ENCODE measurements at places on chromosomes 1 and 21. TPM values are rescaled to one million over a fixed set of nuclear protein-coding genes. Genes with fewer than 3 reads are reported as not detected.
A peak's percentile ranks its signal among the peaks of the same experiment; 100 is the strongest.

GRCh38 chr1:230925608-230926007, 53.1 kb downstream of the TTC13 start:
- H3K4me1 ChIP-seq = no peaks in the 10 kb centered on the region
- DNase-seq = no peak

GRCh38 chr1:174556392-174556791, 108.6 kb downstream of the GPR52 start:
- no peaks in the 10 kb centered on the region for H3K27me3 ChIP-seq
- no peak overlapping the region for H3K27ac ChIP-seq
- DNase-seq = no peak
- no peak overlapping the region for H3K4me3 ChIP-seq
- H3K36me3 ChIP-seq = no peaks in the 10 kb centered on the region
- no peaks in the 10 kb centered on the region for H3K4me1 ChIP-seq

DNA sequence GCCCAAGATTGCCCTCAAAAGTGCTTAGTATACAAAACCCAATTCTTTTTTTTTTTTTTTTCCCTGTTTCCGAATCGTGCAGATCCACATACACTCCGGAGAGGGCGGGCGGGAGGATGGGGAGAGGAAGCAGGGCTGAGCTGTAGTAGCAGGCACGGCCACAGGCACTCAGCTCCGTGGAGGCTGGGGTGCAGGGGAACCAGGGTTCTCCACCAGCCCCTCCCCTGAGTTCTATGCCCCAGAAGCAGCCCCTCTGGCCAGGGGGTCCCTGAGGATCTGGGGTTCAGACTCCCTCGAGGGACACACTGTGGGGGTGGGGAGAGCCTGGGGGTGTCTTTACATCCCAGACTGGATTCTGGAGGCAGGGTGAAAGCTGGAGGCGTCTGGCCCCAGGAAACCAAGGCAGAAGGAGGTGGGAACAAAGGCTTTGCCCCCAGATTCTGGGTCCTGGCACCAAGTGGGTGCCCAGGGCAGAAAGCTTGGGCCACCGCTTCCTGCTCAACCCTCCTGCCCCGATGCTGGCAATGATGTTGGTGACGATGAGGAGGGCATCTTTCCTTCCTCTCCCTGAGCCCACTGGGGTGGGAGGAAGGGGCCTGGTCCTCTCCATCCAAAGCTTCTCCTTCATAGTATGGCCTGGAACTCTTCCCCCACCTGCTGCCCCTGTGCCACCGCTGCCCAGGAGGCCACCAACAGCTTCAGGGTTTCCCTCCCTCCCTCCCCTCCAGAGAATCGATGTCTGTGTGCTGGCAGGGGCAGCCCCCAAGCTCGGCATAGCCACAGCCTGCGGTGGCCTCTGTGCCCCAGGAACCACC, 106.4 kb upstream of the TARDBP start:
- H3K4me3 ChIP-seq = no peak overlapping the region
- H3K4me1 ChIP-seq = peaks cover 4% of the 10 kb centered on the region
- no peak overlapping the region for H3K27ac ChIP-seq
- no peaks in the 10 kb centered on the region for H3K36me3 ChIP-seq

GRCh38 chr1:181317261-181317930, 165.9 kb upstream of the CACNA1E start:
- H3K27ac ChIP-seq = no peak overlapping the region
- peaks cover 54% of the 10 kb centered on the region for H3K27me3 ChIP-seq
- no peak overlapping the region for H3K4me3 ChIP-seq

DNA sequence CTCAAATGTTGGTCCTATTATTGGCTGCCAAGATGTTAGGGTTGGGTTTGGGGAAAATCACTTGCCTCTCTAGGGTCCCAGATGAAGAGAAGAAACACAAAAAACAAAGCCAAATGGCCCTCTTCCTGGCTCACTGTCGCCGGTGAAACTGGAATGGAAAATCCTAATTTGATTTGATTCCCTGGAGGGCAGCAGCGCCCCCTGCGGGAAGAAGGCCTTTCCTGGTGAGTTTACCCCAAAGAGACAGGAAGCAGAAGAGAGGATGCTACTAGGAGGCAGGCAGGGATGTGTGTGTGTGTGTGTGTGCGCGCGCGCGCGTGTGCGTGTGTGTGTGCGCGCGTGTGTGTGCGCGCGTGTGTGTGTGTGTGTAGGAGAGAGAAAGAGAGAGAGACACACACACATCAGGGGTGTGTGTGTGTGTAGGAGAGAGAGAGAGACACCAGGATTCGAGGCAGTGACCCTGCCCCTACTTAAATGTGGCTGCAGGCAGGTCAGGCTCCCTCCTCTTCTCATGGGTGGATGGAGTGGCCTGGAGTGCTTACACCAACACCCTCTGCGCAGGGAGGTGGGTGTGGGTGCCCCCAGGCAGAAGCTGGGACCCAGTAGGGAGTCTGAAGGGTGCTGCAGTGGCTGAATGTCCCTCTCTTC, 3.1 kb upstream of the SELENON start:
- no peak overlapping the region for H3K27ac ChIP-seq
- peak; percentile 97 for DNase-seq
- H3K4me1 ChIP-seq = peaks cover 27% of the 10 kb centered on the region
- H3K4me3 ChIP-seq = no peak overlapping the region

- H3K27me3 ChIP-seq = no peaks in the 10 kb centered on the region
- no peaks in the 10 kb centered on the region for H3K4me1 ChIP-seq
Measured at GRCh38 chr1:1755852-1756251, 22.4 kb downstream of the NADK start.

DNA sequence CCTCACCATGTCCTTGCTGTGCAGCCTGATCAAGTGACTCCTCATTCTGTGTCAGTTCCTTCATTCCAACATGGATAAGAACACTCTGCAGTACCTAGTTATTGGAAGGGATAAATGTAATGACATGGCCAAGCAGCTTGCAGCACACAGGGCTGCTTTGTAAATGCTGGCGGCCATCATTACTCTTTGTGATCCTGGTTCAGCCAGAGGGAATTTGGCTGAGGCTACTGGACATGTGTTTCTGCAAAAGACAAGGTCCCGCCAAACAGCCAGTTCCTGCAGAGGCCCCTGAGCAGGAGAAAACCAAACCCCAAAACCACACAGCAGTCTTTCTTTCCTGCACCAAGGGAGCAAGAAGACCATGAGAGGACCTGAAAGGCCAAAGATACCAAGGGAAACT, 495.8 kb downstream of the AJAP1 start:
- H3K27ac ChIP-seq = no peak overlapping the region
- no peaks in the 10 kb centered on the region for H3K36me3 ChIP-seq
- no peak overlapping the region for H3K4me3 ChIP-seq
- H3K4me1 ChIP-seq = no peaks in the 10 kb centered on the region

DNA sequence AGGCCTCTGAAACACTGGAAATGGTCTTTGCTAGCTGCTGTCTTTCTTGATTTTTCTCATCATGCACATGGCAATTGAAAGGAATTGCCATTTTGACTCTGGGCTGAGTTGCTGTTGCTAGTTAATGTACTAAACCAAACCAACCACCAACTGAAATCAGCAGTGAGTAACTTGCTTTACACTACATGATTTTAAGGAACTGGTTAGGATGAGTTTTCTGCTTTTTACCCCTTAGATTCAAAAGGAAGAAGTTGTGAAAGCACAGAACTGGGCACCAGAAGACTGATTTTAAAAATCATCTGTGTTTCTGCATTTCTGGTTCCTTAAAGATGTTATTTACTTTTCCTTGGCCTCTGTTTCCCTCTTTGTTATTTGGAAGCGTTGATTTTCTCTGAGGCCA, 361.9 kb downstream of the HLX start:
- H3K27ac ChIP-seq = no peak overlapping the region
- H3K27me3 ChIP-seq = no peaks in the 10 kb centered on the region
- DNase-seq = no peak

DNA sequence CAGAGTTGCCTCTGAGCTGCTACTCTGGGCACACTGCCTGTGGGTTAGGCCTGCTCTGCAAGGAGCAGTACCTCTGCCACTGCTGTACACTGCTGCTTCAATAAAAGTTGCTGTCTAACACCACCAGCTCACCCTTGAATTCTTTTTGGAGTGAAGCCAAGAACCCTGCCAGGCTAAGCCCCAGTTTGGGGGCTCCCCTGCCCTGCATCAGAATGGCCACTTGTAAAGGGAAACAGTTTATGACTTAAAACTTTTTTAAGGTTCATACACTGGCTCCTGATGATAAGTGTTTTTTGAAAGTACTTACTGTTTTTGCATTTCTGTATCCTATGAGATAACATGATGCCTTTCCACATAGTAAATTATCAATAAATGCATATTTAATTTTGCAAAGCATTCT, 310.0 kb downstream of the LMO4 start:
- no peaks in the 10 kb centered on the region for H3K27me3 ChIP-seq
- H3K4me3 ChIP-seq = no peak overlapping the region
- no peaks in the 10 kb centered on the region for H3K36me3 ChIP-seq
- no peak for DNase-seq
- H3K27ac ChIP-seq = no peak overlapping the region

The CASZ1 gene
- 0.59 TPM for total RNA-seq

The OLFM3 gene
- total RNA-seq = not detected

The C1QTNF12 gene
- 0.36 TPM for total RNA-seq
